ENCODE measurements at places on chromosomes 6 and 20.

- DNase-seq: no peak
Measured at GRCh38 chr6:169984181-169985120, 233.0 kb downstream of the ERMARD start.

GRCh38 chr20:45010399-45010828 is 44.1 kb downstream of the STK4 start:
- no peak for DNase-seq

DNA sequence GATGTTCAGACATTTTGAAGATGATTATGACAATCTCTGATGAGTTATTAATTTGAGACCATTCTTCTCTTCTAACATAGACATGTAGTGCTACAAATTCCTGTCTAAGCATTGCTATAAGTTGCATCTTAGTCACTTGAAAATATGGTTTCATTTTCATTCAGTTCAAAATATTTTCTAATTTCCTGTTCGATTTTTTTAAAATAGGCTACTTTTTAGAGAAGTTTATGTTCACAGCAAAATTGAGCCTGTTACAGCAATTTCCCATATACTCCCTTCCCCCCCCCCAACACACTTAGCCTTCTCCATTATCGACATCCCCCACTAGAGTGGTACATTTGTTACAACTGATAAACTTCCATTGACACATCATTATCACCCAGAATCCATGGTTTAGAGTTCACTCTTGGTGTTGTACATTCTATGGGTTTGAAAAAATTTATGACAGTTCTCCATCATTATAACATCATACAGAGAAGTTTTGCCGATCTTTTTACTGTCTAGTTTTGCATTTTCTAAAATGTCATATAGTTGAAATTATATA is 31.2 kb downstream of the PLAGL1 start:
- DNase-seq: no peak

- no peak for DNase-seq
Measured at GRCh38 chr20:37185686-37186085, 6.3 kb upstream of the MROH8 start.

- DNase-seq: no peak
Measured at GRCh38 chr6:95802978-95803377, 212.8 kb upstream of the FUT9 start.

- DNase-seq: no peak
Measured at GRCh38 chr6:5718231-5718947, 288.3 kb downstream of the NRN1 start.

GRCh38 chr6:39909701-39910100 is 24.6 kb downstream of the MOCS1 start:
- DNase-seq: no peak

DNA sequence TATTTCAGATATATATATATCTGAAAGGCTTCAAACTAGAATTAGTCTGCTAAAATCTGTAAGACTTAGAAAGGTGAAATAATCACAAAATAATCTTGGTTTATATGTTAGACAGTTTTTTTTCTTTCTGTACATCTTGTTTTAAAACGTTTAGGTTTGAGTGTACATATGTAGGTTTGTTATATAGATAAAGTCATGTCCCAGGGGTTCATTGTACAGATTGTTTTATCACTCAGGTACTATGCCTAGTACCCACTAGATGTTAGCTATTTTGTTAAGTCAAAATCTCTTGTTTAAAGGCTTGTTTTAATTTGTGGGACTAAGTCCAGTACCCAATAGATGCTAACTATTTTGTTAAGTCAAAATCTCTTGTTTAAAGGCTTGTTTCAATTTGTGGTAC is 1339.0 kb upstream of the CITED2 start:
- no peak for DNase-seq

GRCh38 chr20:10637563-10637962 is 36.2 kb downstream of the JAG1 start:
- no peak for DNase-seq

DNA sequence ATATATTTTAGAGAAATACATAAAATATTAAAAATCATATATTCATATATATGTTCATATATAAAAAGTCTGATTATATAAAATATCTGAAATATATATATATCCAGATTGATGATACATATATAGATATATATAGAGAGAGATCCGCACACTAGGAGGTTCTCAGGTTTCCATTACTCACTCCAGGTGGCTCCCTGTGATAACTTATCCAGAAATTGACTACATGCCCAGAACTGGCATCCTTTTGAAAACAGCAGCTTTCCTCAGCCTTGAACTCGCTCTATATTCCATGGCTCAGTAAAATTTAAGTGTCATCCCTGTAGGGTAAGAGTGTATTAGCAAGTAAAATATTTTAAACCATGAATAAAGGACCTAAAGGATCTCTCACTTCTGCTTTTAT is 206.8 kb downstream of the TINAG start:
- no peak for DNase-seq

- no peak for DNase-seq
Measured at GRCh38 chr6:20892365-20892764, 358.1 kb downstream of the CDKAL1 start.

DNA sequence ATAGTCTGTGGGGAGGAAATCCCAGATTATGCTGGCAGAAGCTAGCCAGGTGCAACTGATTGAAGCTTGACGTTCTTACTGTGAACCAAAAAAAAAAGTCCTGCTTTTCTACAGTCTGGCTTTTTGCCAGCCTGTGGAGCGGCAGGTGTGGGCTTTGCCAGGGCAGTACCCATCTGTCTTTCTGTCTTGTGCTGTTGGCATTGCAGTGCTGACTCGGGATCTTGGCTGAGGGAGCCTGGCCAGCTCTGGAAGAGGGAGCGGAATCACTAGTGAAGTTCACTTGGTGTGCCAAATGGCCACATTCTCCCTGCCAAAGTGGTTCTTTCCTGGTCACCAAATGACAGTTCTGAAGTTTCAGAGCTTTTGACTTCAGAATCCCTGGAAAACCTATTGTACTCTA is 5.0 kb downstream of the KIF3B start:
- no peak for DNase-seq

DNA sequence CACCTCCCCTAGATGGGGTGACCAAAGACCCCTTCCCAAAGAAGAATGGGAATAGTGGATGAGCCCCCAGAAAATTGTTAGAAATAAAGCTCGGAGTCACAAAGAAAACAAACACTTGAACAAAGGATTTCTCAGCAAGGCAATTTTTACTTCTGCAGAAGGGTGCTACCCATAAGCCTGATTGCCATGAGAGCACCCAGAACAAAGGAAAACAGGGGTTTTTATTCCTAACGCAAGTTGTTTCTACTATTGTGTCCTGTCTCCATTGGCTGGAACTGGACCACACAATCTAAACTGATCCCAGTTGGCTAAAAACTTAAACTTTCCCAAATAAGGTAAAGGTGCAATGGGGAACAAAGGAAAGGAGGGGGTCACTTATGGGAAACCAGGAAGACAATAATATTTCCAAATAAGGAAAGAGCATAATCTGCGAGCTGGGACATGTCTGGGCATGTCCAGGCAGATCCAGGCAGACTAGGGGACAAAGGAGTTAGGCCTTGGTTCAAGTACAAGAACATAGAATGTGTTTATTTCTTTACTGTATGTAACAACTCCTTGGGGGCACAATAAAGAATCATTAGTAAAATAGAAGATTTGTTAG is 20.0 kb downstream of the HLA-B start:
- DNase-seq: no peak

DNA sequence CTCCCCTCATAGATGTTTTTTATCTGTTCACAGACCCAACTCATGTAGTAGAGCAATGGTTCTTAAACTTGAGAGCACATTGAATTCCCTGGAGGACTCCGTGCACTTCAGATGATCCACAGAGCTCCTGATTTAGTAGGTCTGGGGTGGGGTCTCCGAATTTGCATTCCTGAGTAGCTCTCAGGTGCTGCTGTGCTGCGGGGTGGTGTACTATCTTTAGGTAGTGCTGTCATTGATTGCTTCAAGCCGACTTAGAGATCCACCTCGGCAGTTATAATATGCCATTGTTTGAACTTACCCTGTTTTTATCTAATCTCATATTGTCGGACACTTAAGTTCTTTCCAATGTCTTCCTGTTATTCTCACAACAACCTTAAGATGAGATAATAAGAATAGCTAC is 45.0 kb downstream of the BMP2 start:
- DNase-seq: no peak

DNA sequence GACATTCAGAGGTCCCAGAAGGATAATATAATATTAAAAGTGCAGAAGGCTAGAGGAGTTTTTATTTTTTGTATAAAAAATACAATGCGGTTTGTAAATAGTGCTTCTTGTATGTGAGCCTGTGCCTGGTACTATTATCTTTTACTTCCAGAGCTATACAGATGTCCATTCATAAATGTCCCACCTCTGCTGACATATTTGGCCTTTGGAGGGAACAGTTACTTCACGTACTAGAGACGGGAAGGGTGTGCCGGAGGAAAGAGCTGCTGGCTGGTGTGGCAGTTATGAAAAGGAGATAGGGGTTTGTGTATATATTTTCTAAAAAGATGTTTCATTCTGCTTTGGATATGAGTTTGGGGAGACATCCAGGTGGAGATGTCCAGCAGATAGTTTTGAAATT is 8.8 kb downstream of the CD109 start:
- no peak for DNase-seq

- DNase-seq: no peak
Measured at GRCh38 chr20:33373735-33374605, 27.3 kb downstream of the CDK5RAP1 start.

DNA sequence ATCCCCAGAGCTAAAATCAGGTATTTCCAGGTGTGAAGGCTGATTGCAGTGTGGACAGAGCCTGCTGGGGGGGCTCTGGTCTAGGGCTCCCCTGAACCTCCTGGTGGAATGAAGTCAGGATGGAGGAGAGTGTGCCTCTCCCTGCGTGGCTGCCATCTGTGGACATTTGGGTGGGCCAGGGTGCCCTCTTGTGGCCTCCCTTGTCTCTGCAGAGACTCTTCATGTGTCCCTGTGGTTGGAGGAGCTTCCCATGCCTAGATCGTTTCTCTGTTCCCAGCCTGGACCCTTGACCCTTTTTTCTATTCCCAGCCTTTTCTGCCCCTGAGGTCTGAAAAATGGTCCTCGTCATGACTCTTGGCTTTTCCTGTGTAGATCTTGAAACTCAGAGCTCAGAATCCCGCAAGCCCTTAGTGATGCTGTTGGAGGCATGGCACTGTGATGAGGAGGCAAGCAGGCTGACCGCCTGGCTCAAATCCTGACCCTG is 9.9 kb upstream of the PSMF1 start:
- DNase-seq: peak; percentile 70

DNA sequence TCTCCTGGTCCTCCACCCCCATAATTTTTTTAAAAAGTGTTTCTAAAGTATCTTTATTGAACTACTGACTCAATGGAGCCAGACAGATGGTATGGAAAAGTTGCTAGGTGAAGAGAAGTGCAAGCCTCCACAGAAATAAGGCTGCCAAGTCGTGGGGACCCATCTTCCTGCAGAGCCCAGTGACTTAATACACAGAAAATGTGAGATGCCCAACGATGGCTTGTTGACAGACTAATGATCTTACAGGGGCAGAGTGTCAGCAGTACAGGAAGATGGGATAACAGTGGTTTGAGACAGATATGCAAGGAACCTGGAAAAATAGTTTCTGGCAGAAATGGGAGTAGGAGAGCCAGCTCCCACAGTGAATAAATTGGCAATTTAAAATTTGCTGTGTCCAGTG is 43.3 kb downstream of the FYN start:
- DNase-seq: no peak

DNA sequence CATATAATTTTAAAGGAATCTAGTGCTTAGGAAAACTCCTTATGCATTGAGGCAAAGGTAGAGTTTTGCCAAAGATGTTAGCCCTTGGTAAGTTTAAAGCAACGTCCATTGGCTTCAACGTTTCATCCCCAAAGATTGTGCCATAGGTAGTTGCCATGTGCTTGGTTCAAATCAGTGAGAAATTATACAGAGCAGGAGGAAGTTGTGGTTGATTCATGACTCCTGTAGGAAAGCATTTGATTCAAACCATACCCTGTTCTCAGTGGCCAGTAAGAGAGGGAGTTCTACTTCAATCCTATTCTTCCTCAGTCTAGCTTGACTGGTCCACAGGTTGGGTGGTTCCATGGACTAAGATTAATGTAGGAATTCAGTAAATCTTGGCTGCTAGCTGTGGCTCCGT is 535.6 kb downstream of the QKI start:
- no peak for DNase-seq

- DNase-seq: no peak
Measured at GRCh38 chr6:147268254-147268653, 64.0 kb downstream of the STXBP5 start.

- DNase-seq: no peak
Measured at GRCh38 chr6:30885481-30885998, 1.2 kb downstream of the DDR1 start.

DNA sequence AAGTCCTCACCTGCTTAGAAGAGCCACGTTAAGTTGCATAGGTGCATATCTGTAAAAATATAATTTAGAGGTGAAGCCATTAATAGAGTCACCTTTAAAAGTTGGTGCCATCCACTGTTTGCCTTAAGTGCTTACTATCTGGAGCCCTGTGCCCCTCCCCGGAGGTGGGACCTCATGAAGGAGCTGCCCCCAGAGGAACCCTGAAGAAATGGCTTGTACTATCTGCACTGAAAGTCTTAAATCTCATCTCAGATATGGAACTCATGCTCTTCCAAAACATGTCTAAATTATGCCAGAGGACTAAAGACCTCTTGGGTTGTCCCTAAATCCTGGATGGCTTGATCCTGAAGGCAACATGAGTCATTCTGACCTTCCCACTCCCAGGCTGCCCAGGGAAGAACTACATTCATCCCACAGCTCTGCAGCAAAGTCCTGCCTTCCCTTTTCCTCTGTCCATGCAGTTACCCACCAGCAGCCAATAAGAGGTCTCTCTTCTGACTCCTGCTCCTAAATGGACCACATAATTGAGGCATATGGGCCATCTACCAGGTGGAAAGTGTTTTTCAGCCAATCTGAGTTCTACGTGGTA is 85.3 kb downstream of the ASXL1 start:
- no peak for DNase-seq

- no peak for DNase-seq
Measured at GRCh38 chr6:56245903-56246351, 1.5 kb downstream of the COL21A1 start.

DNA sequence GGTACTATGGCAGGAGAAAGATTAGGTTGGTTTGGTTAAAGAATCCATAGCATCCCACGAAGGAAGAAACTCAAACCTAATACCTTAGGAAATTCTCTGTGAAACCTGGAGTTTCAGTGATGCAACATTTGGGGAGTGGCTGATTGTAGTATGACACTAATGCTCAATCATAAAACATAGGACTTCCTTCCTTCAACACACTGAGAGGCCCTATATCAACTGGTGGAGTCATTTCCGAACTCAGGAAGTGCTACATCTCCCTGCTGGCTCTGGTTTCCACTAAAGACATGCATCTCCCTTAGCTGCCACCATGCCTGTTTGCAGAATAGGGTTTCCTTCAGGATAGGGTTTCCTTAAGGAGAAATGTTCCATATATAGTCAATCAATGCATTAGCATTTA is 5.2 kb upstream of the MANEA start:
- no peak for DNase-seq

DNA sequence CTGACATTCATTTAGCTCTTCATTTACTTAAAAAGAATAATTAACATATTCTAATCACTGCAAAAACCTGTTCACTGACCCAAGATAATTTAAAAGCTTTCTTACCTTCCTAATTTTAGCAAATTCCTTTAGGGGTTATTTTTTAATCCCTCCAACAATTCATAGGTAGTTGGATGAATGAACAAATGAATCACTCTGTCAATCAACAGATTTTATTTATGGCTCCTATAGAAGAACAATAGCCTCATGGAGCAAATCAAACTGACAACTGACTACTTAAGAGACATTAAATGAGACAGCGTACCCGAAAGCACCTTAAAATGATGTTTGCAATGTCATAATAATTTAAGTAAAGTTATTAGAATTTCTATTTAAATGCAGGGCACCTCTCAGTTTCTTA is 31.5 kb upstream of the GJA1 start:
- DNase-seq: no peak

All from CD8-positive, alpha-beta T cell (primary cell).